ENCODE measurements at places on chromosomes 16 and 17.

GRCh38 chr17:79201536-79202227 lies 127.1 kb downstream of the ENGASE start:
- no peak for DNase-seq

DNA sequence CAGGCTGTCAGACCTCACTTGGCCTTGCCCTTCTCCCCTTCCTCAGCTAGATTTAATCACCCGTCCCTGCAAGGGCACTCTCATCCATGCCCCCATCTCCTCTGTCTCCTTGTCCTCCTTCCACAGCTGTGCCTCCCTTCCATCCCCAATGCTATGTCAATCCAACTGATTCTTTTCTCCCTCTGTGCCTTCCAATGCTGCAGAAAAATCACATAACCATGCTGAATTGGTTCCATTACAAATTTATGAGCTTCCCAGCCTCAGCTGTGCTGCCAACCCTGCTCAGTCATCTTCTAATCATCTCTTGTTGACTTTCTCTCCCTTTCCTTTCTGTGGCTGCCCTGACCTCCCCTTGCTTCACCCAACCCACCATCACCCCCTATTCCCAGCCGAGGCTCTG lies 56.3 kb upstream of the PIRT start:
- DNase-seq, result no peak

DNA sequence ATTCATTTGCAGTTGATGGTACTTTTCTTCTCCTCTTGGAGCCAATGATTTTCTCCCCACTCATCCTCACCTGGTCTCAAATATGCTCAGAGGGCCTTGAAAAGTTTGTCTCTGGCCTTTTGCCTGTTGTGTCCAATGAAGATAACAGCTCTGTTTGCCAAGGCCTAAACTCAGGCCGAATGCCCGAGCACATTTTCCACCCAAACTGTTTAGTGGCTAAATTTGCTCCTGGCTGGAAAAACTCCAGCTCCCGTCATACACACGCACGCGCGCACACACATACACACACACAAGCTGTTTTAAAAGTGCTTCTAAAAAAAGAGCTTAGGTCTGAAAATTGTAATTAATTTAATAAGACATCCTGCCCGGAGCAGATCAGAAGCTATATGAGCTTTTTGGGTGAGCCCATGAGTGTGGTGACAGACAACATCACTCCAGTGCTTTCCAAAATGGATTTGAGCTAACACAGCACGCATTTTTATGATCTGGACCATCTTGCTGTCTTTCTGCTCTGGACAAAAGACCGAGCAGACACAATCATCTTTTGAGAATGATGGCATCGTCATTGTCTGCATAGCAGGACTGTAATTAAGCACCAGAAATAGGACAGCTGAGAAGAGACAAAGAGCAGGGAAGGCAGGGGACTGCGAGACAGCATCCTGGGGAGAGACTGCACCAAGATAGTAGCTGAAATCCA lies 48.9 kb downstream of the IRX6 start:
- no peak for DNase-seq

DNA sequence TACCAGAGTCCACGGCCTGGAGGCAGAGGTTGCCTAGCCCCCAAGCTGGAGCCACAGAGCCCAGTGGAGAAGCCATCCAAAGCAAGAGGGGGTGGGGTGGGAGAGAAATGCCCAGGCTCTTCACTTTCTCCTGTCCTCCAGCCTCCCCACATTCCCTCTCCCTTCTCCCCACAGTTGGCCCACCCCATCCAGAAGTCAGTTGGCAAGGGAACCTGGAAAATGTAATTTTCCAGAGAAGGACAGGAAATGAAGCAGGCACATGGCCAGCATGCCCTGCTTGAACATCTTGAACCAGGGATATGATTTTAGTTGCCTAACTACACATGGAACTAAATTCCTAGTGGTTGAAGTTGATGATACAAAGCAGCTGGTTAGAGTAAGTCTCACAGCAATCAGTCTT lies 73.3 kb upstream of the IRX6 start:
- DNase-seq, result no peak

- DNase-seq, result no peak
These were observed 112.0 kb upstream of the WSB1 start for GRCh38 chr17:27181935-27182334.

- no peak for DNase-seq
These were observed 11.5 kb downstream of the GAS7 start for GRCh38 chr17:10186771-10187410.

DNA sequence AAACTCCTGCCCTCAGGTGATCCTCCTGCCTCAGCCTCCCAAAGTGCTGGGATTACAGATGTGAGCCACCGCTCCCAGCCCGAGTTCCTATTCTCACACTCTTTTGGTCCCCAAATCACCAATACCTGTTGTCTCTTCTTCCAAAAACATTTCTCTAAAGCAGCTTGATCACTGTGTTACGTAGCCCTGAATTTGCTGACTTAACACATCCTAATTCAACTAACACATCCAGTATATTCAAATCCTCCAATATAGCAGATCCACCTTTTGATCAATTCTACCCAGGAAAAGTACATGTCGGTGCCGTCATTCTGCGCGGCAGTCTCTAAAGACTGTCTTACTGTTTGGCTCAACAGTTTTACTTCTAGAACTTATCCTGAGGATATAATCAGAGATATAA lies 191.3 kb downstream of the ZNF18 start:
- no peak for DNase-seq

GRCh38 chr16:2726923-2727322 lies 6.9 kb upstream of the PRSS27 start:
- no peak for DNase-seq

DNA sequence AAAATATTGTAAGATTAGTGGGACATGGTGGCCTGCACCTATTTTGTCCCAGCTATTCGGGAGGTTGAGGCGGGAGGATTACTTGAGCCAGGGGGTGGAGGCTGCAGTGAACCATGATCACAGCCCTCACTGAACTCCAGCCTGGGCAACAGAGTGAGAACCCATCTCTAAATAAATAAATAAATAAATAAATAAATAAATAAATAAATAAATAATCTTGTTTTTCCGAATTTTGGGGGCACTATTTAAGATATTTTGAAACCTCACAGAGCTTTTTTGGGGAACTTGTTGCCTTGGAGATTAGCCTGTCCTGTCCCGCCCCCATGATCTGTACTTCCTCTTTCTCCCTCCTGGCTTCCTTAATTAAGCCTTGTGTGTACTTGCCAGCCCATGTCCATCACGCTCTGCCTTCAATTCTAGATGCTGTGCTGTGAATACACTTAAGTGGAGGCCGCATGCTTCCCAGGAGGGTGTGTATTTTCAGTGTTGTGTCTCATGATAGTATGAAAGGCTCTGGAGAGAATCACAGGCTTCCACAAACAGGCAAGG lies 4.4 kb downstream of the LGALS9 start:
- no peak for DNase-seq

- no peak for DNase-seq
These were observed 112.1 kb upstream of the FOXF1 start for GRCh38 chr16:86398201-86398600.

DNA sequence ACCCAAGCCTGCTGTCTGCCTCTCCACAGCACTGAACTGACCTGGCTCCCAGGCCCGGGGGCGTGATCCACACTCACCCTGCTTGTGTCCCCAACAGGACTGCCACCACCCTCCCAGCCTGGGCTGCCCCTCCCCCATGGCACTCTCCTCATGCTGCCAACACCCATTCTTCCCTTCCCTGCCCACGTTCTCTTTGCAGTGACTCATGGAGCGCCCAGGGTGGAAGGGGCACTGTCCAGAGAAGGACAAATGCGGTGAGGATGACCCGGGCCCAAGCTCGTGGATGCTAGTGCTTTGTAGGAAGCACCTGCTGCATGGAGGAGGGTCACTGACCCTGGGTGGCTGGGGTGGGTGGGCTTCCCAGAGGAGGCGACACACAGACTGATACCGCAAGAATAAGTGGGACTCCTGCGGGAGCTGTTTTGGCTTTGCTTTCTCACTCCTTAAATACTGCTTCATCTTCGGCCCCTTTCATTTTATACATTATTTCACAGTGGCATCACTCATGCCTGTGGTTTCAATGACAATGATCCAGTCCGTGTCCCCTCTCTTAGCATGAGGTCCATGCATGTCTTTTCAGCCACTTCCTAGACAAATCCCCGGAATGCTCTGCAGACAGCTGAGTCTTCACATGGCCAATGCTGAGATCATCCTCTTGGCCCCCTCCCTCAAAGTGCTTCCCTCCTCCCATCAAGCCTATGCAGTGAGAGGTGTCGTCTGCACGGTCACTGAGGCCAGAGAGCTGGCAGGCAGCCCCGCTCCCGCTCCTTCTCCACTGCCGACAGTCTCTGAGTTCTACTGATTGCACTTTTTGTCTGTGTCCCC lies 17.6 kb downstream of the CDK5R1 start:
- DNase-seq, result no peak

- DNase-seq, result no peak
These were observed 59.5 kb downstream of the SLFN11 start for GRCh38 chr17:35313875-35314409.

DNA sequence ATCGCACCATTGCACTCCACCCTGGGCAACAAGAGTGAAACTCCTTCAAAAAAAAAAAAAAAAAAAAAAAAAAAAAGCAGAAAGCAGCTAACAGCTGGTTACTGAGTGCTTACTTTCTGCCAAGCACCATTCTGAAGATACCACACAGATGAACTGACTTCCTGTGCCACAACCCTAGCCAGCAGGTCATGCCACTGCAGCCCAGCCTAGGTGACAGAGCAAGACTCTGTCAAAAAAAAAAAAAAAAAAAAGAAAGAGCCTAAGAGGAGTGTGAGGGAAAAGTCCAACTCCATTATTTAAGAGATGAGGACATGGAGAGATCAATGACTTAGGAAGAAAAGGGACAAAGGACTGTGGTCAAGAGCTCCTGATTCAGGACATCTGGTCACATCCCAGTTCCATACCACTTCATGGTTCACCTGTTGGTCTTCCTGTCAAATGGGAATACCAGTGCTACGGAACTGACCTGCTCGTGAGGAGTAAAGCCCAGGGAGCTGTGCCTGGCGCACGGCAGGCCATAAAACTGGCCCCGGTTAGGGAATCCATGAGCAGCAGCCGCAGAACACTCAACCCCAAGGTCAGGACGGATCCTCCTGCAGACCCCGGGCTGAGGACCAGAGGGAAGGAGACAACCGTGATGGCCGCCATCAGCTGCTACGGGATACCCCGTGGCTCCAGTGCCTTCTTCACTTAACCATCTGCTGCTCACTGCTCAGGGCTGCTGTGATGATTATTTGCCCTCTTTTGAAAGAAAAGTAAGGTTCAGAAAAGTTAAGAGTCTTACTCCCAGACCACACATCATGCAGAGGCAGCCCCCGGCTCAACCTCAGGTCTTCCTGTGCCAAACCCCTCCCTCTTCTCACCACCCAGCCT lies 950 bp downstream of the KLHDC4 start:
- no peak for DNase-seq

GRCh38 chr17:48373883-48374282 lies 56.1 kb downstream of the SKAP1 start:
- no peak for DNase-seq

DNA sequence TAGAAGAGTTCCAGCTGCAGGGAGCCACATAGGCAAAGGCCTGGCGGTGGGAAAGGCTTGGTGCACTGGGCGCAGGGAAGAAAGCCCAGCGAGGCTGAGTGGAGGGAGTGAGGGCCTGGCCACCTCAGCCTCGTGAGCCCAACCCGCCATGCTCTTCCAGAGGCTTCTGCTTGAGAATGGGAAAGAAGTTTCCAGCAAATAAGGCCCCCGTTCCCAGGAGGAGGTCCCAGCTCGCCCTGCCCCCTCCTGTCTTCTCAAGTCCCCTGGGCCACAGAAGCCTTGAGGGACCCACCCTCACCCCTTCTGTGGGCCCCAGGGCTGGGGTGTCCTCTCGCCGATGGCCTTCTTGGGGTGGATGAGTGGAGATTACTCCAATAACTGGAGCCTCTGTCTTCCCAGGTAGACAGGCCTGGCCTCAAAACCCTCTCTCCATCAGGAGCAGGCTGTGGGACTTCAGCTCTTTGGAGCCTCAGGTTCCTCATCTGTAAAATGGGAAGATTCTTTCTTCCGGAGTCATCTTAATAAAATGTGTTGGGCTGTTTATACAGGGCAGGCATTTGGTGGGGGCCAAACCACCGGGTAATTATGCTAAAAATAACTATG lies 933 bp upstream of the SNN start:
- DNase-seq, result no peak

- peak; percentile 87 for DNase-seq
These were observed 1.5 kb downstream of the CDK12 start for GRCh38 chr17:39462631-39463375.

- no peak for DNase-seq
These were observed 12.0 kb upstream of the MEOX1 start for GRCh38 chr17:43673516-43674323.

DNA sequence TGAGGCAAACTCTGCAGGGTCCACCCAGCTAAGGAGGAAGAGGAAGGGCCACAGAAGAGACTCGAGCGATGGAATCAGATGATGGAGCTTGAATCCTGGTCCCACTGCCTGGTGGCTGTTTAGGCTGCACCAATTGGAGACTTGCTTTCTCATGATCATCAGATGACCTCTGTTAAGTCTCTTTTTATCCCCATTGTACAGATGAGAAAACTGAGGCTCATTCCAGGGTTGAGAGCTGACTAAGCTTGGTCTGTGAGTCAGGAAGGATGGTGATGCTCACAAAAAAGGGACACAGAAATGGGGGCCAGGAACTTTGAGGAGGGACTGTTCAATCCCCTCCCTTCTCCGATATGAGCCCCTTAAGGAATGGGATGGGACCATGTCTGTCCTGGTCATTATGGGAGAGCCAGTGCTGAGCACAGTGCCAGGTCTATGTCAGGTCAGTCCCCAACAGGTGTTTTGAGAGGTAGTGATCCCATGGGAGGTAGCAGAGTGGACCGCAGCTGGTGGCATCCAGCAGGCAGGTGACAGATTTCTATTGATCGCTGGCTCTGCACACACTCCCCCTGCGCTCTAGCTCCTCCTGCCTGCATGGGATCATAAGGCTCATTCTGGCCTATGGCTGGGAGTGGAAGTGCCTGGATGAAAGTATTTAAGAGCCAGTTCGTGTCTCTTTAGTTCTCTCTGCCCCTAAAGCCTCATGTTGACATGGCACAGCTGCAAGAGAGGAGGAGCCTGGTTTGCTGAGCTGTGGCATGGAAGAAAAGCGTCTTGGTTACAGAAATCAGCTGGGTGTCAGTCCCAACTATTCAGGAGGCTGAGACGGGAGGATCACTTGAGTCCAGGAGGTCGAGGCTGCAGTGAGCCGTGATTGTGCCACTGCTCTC lies 27.2 kb downstream of the SNX20 start:
- no peak for DNase-seq

- DNase-seq, result no peak
These were observed 27.1 kb downstream of the CDH13 start for GRCh38 chr16:82653550-82654511.

DNA sequence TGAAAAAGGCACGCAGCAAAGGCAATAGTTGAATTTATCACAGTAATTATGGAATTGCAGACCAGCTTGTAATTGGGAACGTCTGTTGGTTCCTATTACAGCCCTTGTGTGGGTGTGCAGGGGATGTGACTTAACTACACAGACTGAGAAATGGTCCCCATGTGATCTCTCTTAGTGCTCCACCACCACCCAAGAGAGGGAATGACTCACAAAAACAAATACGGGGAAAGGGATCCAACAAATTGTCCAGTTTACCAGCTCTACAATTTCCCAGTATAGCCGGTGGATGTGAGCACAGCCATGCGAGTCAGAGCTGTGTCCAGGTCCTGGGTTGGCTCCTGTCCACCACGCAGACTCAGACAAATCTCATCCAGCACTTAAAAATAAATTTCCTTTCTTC lies 337.9 kb downstream of the GRIN2A start:
- DNase-seq, result no peak

- DNase-seq, result no peak
These were observed 486.9 kb downstream of the CDH8 start for GRCh38 chr16:61549327-61549726.

Measured in vagina (tissue), 2 donors.